ENCODE measurements at places on chromosomes 3 and 15.

DNA sequence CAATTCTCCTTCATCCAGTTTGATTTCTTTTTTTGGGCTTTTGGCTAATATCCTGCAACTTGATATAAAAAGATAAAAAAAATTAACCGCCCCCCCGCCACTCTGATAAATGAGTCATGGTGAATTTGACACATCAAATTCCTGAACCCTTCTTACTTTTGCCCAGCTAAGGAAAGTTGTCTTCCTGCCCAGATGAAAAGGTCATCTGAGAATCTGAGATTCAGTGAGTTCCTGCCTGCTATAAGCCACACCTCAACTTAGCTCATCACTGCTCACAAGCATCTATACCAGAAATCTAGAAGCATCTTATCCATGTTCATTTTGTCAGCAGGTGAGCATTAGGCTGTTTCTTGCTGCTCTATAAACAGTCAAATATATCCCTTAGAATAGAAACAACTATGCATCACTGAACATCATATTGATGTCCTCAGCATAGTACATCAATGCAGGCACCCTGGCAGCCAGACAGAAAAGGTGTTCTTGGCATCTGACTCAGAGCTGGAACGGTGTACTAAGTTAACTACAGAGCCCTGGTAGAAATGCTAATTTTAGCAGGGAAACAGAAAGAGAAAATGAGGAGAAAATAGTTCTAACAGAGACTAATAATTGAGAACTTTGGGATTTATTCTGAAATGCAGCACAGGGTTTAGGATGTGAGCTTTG, 77.1 kb downstream of the SEMA6D start:
- no peak for DNase-seq

DNA sequence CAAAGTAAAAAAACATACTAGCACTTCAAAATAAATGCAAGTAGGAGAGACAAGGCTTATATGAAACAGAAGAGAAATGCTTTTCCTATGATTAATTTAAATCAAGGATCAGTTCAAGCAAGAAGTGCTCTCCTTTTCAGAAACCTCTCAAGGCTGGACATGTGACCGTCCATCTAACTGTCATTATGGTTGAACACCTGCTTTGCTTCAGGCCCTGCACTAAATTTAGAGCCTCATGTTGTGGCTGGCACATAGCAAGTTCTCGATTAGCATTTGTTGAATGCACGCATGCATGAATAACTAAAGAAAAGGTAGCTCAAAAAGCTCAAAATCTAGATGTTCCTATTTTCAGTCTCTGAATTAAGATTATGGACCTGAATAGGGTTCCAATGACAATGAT, 82.0 kb downstream of the SV2B start:
- no peak for DNase-seq

GRCh38 chr3:11713171-11713570, 69.5 kb upstream of the VGLL4 start:
- DNase-seq: no peak

DNA sequence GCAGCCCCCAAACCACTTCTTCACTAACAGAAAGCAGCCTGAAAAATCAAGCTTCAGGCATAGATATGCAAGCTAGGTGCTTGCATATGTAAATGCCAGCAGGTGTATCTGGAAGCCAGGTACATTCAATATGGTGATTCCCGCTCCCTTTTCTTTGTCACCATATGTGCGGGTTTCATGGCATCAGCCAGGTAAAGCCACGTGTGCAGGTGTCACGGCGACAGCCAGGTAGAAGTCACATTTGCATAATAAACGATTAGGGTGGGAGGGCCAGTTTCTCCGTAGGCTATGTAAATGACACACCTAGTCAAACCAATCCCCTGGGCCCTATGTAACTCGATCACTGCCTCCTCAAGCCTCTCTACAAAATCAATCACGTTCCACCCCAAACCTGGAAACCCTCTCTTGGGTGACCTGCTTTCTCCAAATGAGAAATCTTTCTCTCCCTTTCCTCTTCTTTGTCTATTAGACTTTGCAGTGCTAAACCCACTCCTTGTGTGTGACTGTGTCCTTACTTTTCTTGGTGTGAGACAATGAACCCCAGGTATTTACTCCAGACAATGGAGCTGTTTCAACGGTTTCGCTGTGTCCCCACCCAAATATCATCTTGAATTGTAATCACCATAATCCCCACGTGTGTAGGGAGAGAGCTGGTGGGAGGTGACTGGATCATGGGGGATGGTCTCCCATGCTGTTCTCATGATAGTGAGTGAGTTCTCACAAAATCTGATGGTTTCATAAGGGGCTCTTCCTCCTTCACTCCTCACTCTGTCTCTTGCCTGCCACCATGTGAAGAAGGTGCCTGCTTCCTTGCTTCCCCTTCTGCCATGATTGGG, 44.6 kb downstream of the ONECUT1 start:
- no peak for DNase-seq

DNA sequence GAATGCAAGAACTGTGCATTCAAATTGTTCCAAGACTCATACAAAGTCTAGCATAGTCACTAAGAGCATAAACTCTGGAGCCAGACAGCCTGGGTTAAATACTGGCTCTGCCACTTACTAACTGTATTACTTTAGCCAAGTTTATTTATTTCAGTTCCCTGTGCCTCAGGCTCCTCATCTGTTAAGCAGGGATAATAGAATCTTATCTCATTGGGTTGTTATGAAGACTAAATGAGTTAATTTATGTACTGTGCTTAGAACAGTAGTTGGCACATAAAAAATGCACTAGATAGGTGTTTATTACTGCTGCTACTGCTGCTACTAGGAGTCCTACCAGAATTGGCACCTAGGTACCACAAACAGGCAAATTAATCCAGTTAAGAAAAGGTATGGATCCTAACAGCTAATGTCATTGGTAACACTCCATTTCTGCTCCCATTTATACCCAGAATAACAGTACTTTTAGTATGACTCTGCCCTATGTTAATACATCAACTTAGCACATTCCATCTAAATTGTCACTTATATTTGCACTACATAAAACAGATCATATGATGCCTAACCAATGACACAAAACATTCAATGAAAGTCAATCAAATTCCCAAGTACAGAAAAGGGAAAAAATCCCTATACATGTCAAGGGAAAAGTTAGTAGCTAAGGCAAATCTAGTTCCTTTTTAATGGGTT, 45.7 kb downstream of the GSK3B start:
- DNase-seq: no peak

- DNase-seq: no peak
These were observed 49.3 kb upstream of the ANKRD34C start for GRCh38 chr15:79233236-79233635.

DNA sequence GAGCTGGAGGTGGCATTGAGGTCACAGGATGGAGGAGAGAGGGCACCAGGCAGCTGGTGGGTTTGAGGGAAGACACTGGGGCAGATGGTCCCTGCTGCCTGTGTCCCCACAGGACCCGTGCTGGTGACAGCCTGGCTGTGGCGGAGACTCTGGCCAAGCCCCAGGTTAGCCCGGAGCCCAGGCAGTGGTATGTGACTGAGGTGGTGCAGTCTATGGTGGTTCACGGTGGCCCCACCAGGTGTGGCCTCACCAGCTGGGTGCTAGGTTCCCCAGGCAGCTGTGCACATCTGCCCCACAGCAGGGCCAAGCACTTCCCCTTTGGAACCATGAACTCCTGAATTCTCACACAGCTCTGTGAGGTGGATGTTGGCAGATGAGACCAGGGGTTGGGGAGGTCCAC, 15.4 kb downstream of the PLXNA1 start:
- DNase-seq: no peak

GRCh38 chr3:49173792-49174170, 2.4 kb downstream of the KLHDC8B start:
- no peak for DNase-seq

- no peak for DNase-seq
These were observed 28.8 kb downstream of the PSTPIP1 start for GRCh38 chr15:77023576-77024272.

- no peak for DNase-seq
These were observed 66.2 kb downstream of the THRB start for GRCh38 chr3:24428481-24428880.

DNA sequence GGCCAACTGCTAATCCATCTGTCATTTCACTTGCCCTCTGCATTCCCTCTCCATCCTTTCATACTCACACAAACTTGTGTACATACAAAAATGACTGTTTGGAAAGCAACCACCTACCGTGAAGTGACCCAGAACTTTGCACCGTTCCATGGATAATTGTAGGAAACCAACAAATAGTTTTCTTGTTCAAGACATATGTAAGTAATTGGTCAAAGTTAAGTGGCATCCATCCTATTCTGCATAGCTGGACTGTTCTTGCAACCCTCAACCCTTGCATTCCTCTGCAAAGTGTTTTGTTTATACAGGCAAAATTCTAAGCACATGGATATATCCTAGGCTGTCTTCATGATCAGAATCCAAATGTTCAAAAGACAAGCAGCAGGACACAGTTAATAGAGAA, 592.5 kb downstream of the MECOM start:
- no peak for DNase-seq

DNA sequence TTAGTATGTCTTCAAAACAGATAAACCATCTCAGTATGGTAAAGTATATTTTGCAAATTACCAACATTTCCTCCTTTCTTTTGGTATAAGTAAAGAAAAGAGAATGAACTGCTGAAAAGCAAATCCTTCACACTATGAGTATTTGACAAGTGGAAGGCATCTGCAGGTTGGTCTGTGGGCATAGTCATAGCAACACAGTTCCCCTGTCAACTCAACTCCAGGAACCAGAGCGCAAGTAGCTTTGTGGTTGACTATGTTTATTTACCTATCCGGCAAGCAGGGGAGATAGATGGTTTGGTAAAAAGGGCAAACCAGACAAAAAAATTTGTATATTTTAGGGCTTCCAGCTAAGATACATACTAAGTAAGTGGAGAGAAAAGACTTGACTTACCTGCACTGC, 88.3 kb upstream of the PPIB start:
- DNase-seq: no peak

- DNase-seq: no peak
These were observed 168.6 kb downstream of the KLF13 start for GRCh38 chr15:31495281-31495680.

DNA sequence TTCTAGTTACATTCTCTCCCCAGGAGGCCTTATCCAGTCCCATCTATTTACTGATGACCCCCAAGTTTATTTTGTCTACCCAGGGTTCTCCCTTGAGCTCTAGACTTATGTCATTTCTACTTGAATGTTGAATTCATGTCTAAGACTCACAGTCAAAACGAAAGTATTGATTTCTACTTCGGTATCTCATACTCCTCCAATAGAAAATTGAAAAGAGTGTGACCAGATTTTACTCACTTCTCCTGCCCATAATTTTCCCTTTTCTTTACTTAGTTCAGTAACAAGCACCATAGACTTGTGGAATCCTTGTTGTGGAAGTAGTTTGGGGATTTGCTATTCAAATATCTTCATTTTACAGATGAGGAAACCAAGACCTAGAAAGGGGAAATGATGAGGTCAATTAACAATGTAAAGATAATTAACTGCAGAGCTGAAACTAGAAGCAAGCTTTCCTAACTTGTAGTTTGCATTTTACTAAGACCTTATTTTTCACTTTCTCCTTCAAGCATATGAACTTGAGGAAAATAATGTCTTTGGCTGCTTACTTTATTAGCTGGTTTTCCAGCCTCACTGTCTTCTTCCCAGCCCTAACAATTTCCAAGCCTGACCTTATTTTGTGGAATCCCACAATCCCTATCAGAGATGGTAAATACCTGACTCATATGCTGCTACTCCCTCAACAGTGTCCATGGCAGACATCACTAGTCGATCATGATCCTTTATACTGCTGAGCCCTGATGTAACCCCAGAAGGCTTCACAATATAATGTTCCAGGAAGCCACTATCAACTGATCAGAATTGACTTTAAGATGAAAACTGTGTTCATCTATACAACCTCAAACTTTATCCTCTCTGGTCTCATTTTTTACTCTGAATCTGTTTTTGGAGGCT, 123.9 kb upstream of the AGBL1 start:
- no peak for DNase-seq

DNA sequence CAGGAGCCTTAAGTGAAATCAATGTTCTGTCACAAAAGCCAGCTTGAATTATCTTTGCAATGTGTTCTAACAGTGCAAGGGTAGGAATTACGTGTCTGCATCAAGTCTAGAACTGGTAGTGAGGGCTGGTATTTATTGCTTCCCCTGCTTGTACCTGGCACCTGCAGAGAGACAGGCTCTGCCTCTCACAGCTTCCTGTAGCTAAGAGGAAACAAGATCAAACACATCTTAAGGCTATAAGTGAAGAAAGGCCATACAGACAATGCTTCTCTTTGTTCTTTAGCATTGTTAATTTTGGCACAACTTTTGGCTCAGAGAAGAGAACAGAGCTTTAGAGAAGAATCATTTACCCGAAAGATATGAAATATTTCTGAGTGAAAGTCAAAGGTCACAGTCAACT, 479.9 kb downstream of the GRM7 start:
- DNase-seq: no peak

DNA sequence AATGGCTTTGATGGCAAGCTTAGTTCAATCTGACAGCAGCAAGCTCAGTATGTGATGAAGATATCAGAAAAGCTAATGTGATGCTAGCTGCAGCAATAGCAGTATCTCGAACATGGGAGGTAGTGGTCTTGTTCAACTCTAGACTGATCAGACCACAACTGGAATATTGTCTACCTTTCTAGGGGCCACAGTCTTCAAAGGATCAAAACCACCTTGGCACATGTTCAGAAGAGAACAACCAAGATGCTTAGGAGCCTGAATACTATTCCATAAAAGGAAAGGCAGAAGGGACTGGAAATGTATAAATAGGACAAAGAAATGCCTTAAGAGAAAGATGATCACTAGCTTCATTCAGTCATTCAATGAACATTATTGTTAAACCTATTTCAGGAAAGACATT, 2.3 kb downstream of the C3orf70 start:
- DNase-seq: no peak

DNA sequence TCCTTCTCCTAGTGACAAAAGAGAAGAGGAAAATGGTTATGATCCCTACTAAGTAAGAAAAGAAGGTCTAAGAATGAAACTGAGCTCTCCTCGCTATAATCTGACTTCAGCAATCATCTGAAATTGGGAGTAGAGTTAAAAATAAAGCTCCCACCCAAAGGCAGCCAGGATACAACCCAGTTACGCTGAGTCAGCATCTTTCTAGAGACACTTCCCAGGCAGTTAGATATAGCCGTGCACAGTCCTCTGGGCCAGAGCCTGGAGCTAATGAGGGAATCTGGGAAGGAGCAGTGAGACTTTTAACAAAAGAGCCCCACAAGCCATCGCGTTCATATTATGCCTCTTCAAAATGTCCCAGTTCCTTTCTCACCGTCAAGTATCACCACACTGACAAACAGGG, 39.1 kb upstream of the SETMAR start:
- DNase-seq: no peak

GRCh38 chr3:54008744-54009143, 113.6 kb upstream of the CACNA2D3 start:
- DNase-seq: no peak

GRCh38 chr3:140187656-140188221, 252.8 kb downstream of the CLSTN2 start:
- DNase-seq: no peak
